ENCODE measurements at places on chromosomes 3 and 15. TPM values are rescaled to one million over a fixed set of nuclear protein-coding genes. Genes with fewer than 3 reads are reported as not detected.

Gene MORC1
- total RNA-seq = not detected

Gene IQCB1
- 44.6 TPM for total RNA-seq

Gene FAM174B
- 26.8 TPM for total RNA-seq

Gene PXYLP1
- 16.7 TPM for total RNA-seq

Gene ATP2B2
- 0.21 TPM for total RNA-seq

Gene TEX55
- not detected for total RNA-seq

Gene TMEM44
- total RNA-seq = 9.8 TPM

Gene GABRR3
- total RNA-seq = not detected

Gene NTRK3
- total RNA-seq = 3.5 TPM

Gene MELTF
- total RNA-seq = 4.8 TPM

Gene C3orf62
- 1.3 TPM for total RNA-seq

Gene CA12
- total RNA-seq = 0.70 TPM

Gene APEH
- total RNA-seq = 236 TPM

Gene FOXL2NB
- total RNA-seq = 3.9 TPM

GRCh38 chr3:153069598-153070510, 92.2 kb upstream of the RAP2B start:
- no peak for DNase-seq

DNA sequence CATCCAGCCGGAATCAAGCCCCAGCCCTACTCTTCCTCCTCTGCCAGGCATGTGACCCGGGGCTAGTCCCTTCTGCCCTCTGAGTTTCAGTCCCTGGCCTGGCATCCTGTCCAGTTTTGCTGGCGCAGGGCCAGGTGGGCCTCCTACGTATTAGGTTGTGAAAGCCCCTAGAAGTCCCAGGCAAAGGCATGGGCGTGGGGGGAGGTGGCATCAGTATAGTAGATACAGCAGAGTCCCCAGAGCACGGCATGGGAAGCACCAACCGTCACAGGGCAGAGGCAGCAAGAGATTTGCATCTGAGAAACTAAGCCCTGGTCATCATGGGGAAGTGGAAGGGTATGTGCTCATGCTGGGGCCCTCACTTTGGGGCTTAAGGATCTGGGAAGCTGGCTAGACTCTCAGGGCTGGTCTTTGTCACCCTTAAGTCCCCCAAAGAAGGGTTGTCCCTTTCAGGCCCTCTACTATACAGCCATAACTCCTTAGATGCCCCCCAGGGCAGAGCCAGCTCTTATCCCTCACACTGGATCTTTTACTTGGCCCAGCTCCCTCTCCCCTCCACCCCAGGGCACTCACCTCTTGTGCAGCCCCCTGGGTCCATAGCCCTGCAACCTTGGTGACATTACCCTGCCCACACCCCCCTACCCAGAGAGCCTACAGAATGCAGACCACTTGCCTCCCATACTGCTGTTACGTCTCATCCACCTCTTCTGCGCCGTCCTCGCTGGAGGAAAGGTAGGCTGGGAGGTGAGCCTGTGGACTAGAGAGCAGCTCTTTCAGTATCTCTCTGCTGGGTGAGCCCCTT, 11.3 kb downstream of the NBEAL2 start:
- no peak for DNase-seq

GRCh38 chr15:74422652-74423430, 10.9 kb downstream of the SEMA7A start:
- DNase-seq = peak; percentile 72

DNA sequence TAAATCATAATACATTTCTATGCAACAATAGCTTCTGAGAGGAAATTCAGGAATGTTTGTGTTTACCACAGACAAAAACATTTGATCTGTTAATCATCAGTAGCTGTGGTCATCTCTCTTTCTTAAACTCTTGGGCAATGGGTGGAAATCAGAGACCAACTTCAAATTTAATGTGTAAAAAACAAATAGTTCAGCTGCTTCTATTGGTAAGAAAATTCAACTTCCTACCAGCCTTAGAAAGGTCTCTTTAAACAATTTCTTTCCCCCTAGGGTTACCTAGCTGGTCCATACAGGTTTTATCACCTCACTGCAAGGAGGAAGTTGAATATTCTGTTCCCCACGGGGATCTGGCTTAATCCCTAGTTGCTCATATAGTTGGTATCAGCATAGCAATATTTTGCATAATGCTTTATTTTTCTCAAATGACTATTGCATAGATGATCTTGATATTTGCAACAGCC, 20.3 kb upstream of the PPP4R2 start:
- no peak for DNase-seq

GRCh38 chr3:133487920-133488540, 85.5 kb upstream of the CDV3 start:
- DNase-seq = peak; percentile 73

DNA sequence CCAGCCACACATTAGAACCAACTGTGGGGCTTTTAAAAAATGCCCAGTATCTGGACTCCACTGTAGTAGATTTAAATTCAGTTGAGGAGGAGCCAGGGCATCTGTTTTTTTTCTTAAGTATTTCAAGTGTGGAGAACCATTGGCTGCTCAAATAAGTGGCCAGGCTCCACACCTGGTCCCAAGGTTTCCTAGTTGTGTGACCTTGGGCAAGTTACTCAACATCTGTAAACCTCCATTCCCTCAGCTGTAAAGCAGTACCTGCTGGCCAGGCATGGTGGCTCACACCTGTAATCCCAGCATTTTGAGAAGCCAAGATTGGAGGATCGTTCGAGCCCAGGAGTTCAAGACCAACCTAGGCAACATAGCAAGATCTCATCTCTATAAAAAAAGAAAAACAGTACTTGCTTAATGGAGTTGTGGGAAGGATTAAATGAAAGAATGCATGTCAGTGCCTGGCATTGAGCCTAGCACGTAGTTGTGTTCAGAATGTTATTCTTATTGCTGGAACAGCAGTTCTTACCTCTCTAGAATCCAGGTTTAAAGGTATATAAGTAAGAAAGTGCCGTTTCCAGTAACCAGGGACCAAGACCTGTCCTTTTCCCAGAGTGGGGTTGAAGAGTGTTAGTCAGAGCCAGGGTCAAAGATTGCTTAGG, 2.0 kb downstream of the PPP1R14D start:
- DNase-seq = no peak

- DNase-seq = no peak
Measured at GRCh38 chr15:31294067-31294466, 32.6 kb upstream of the KLF13 start.

- no peak for DNase-seq
Measured at GRCh38 chr3:16837602-16838001, 47.2 kb upstream of the PLCL2 start.

- DNase-seq = no peak
Measured at GRCh38 chr3:71931922-71932321, 147.0 kb upstream of the PROK2 start.

DNA sequence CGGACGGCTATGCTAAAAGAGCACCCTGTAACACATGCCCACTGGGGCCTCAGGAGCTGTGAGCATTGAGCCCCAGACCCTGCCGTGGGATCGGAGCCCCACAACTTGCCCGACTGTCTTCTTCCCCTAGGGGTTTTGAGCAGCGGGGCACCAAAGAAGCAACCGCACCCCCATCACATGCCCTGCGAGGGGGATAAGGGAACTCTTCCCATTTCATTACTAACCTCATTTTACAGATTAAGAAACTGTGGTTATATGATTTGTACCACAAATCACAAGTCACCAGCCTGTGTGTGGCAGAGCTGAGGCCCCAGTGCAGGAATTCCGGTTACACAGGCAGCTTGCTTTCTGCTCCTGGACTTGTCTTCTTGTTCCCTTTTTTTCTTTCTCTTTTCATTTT, 86.2 kb downstream of the CD47 start:
- DNase-seq = no peak

DNA sequence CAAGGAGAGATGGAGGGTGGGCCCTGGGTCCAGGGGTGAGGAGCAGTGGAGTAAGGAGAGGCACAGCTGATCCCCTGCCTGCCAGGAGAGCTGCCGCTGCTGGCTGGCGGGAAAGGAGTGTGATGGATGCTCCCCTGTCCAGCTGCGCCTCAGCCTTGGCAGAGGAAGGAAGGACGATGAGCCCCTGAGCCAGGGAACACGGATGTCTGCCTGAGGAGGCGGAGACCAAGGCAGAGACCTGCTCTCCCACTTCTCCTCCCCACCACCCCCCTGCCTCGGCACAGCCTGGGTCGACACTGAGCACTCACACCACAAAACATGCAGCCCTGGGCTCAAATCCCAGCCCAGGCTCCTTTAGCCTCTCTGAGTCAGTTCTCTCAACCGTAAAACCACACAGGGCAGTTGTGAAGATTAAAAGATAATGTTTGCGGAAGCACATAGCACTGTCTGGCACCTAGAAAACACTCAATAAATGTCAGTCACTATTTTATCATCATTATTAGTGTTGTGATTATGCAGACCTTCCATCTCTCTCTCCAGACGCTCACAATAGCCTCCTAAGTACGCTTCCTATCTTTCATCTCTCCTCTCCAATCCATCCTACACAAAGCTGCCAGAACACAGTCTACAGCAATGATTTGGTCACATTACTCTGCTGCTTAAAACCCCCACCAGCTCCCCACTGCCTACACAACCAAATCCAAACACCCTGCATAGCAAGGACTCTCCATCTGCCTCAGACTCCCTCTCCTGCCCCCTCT, 52.2 kb downstream of the SEMA5B start:
- DNase-seq = peak; percentile 77

GRCh38 chr3:89955156-89955555, 847.7 kb downstream of the EPHA3 start:
- no peak for DNase-seq

DNA sequence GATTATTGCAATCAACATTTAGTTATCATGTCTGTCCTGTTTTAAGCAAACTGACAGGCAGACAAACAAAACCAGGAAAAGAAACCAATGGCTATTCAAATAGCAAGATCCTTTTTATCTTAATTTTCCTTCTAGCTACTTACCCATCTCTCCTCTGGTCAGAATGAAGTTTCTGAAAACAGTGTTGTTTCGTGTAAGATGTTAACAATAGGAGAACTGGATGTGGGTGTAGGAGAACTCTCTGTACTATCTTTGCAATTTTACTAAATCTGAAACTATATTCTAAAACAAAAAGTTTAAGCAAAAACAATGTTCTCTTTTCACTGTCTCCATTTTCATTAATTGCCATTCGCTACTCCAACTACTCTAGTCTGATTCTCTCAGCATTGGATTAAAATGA, 726.4 kb downstream of the ZNF385D start:
- no peak for DNase-seq

DNA sequence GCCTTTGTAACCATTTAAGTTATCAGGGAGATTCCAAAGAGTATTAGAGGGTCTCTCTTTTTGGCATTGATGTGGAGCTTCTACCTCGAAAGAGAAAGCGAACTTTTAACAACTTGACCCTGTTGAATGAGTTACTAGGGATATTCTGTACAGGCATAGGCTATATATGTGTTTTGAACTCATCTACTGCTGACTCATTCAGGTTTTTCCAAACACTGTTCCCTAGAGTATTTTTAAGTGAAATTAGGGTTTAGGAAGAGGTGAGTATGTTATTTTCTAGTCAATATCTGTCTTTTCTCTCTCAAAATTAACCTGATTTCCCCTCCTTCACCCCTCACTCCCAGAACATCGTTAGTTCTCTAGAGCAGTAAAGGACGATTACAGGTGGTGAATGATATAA, 228.1 kb upstream of the C2CD4B start:
- DNase-seq = no peak

- DNase-seq = peak; percentile 52
Measured at GRCh38 chr3:6861625-6862000, 698 bp downstream of the GRM7 start.

- no peak for DNase-seq
Measured at GRCh38 chr3:11274566-11275142, 2.5 kb downstream of the ATG7 start.

- no peak for DNase-seq
Measured at GRCh38 chr3:10284496-10284895, 8.3 kb downstream of the GHRL start.

DNA sequence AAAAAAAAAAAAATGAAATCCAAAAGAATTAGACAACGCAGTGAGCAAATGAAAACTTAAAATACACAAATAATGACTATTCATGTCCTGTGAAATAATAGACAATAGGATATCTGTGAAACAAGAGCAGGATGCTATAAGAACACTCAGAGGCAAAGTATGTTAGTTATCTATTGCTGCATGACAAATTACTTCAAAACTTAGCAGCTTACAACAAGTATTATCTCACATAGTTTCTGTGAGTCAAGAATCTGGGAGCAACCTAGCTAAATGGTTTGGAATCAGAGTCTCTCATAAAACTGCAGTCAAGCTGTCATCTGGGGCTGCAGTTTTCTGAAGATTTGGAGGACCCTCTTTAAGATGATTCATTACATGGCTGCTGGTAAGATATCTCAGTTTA, 36.5 kb upstream of the ZMAT3 start:
- no peak for DNase-seq

DNA sequence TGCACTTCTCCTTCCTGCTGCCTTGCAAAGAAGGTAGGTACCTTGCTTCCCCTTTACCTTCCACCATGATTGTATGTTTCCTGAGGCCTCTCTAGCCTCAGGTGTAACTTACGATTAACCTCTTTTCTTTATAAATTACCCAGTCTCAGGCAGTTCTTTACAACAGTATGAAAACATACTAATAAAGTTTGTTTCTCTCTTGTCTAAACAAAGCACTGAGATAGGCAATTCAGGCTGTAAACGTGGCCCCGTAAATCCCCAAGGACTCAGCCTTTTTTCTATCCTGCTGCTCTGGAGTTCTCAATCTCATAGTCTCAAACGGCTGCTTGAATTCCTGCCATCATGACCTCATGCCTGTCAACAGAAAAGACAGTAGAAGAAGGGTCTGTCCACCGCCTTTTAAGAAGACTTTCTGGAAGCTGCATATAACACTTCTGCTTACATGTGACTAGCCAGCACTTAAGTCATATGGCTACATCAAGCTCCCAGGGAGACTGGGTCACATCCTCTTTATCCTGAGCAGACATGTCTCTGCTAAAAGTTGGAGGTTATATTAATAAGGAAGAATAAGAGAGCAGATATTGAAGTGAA, 257.8 kb downstream of the EBLN2 start:
- no peak for DNase-seq

DNA sequence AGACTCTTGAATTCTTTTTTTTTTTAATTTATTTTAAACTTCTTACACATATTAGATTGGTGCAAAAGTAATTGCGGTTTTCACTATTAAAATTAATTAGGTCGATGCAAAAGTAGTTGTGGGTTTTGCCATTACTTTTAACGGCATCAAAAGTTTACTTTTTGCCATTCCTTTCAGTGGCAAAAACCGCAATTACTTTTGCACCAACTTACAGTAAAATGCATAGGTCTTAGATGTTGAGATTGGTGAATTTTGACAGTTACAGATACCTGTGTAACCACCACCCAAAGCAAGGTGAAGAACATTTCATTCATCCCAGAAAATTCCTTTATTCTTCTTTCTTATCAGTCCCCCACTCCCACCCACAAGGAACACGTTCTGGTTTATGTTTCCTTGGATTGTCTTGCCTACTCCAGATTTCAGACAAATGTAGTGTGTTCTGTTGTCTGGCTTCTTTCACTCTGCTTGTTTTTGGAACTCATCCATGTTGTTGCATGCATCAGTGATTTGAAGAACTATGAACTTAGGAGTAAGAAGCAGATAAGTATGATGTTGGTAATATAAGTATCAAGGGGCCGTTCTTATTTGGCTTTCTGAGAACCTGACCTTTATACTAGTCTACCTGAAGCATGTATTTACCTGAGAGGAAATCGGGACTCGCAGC, 198.4 kb upstream of the UBE2E1 start:
- no peak for DNase-seq
